ENCODE measurements at places on chromosomes 7 and 10. TPM values are rescaled to one million over a fixed set of nuclear protein-coding genes. Genes with fewer than 3 reads are reported as not detected.

BTBD16 gene
- not detected for total RNA-seq

NFE2L3 gene
- total RNA-seq, result 9.8 TPM

EGR2 gene
- total RNA-seq, result 1.6 TPM

NUTM2E gene
- under 0.01 TPM for total RNA-seq

CPA5 gene
- total RNA-seq, result not detected

ARL4A gene
- 49.7 TPM for total RNA-seq

GRID2IP gene
- total RNA-seq, result 0.41 TPM

CC2D2B gene
- total RNA-seq, result 1.2 TPM

GBX1 gene
- total RNA-seq, result 0.41 TPM

JAKMIP3 gene
- 4.1 TPM for total RNA-seq

TSPAN15 gene
- total RNA-seq, result 5.7 TPM

TMEM178B gene
- total RNA-seq, result 53.0 TPM

GPR37 gene
- 39.1 TPM for total RNA-seq

SPAM1 gene
- total RNA-seq, result not detected

PPP1R9A gene
- total RNA-seq, result 93.3 TPM

ETV1 gene
- 43.2 TPM for total RNA-seq

PPP1R17 gene
- 2.9 TPM for total RNA-seq

REPIN1 gene
- 29.3 TPM for total RNA-seq

UROS gene
- 51.4 TPM for total RNA-seq

LRRN3 gene
- total RNA-seq, result 153 TPM

IL2RA gene
- total RNA-seq, result not detected

HOGA1 gene
- 0.41 TPM for total RNA-seq

PKD2L1 gene
- not detected for total RNA-seq

EIF5AL1 gene
- total RNA-seq, result under 0.01 TPM

SORBS1 gene
- 90.5 TPM for total RNA-seq

TAS2R4 gene
- total RNA-seq, result 2.0 TPM

TDRD1 gene
- total RNA-seq, result 0.41 TPM

NPC1L1 gene
- total RNA-seq, result not detected

SLC39A12 gene
- total RNA-seq, result 4.5 TPM

TEX47 gene
- not detected for total RNA-seq

ZNF746 gene
- total RNA-seq, result 23.2 TPM

GDF2 gene
- not detected for total RNA-seq

FAM185A gene
- total RNA-seq, result 18.3 TPM

ELN gene
- 11.0 TPM for total RNA-seq

CARD11 gene
- total RNA-seq, result 0.41 TPM

PAPSS2 gene
- 2.0 TPM for total RNA-seq

DCLRE1A gene
- 16.7 TPM for total RNA-seq

BICC1 gene
- total RNA-seq, result 4.5 TPM

GPR85 gene
- 257 TPM for total RNA-seq

PCGF6 gene
- 11.0 TPM for total RNA-seq

ANKRD22 gene
- total RNA-seq, result under 0.01 TPM

KCTD7 gene
- 33.8 TPM for total RNA-seq

RARRES2 gene
- 6.9 TPM for total RNA-seq

SPDYE2B gene
- not detected for total RNA-seq

NIPSNAP2 gene
- total RNA-seq, result 36.3 TPM

CALHM1 gene
- total RNA-seq, result not detected

THSD7A gene
- total RNA-seq, result 34.6 TPM

VPS37D gene
- 26.1 TPM for total RNA-seq

LEP gene
- total RNA-seq, result not detected

ADO gene
- 42.4 TPM for total RNA-seq

CLDN12 gene
- 45.2 TPM for total RNA-seq

CREB5 gene
- total RNA-seq, result 4.5 TPM

RAMP3 gene
- 5.7 TPM for total RNA-seq

PPIA gene
- 518 TPM for total RNA-seq

SEMA3A gene
- 33.0 TPM for total RNA-seq

FZD8 gene
- total RNA-seq, result 13.0 TPM

PIK3AP1 gene
- 4.5 TPM for total RNA-seq

C10orf62 gene
- not detected for total RNA-seq

POLR1F gene
- 14.3 TPM for total RNA-seq

IGF2BP3 gene
- total RNA-seq, result 81.5 TPM

All from frontal cortex (tissue), 4 donors.